Activated CD8-positive, alpha-beta memory T cell treated with anti-CD3 and anti-CD28 coated beads for 4 hours (primary cell): ENCODE measurements at places on chromosomes 3 and 15.

DNA sequence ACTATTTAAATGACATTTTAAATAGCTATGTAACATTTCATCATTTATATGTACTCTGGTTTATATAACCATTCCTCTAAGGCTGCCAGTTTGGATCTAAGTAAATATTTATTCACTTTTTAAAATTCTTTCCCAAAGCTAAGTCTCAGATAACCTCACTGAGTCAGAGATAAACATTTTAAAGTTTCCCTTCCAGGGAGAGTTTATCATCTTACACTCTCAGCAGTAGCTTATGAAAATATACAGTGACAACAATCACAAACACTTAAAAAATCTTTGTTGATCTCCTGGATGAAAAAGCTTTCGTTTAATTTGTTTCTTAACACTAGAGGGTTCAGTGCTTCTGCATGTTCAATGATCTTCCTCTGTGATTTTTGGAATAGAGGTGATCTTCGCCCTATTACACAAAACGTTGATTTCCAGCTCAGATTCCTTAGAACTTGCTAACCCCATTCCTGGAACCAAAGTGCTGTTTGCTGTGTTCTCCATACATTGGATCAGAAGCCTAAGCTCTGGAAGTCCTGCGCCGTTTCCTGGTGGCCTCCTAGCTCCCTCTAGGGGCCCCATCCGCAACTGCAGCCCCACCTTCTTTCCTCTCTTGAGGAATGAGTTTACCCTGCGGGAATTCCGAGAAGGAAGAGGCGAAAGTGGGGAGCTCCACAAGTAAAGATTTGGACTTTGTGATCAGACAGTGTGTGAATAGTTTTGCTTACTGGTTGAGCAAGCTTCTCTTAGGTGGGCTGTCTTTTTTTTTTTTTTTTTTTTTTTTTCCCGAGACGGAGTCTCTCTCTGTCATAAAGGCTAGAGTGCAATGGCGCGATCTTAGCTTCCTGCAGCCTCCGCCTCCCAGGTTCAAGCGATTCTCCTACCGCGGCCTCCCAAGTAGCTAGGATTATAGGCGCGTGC, 29.3 kb upstream of the SACM1L start:
- DNase-seq, result no peak

DNA sequence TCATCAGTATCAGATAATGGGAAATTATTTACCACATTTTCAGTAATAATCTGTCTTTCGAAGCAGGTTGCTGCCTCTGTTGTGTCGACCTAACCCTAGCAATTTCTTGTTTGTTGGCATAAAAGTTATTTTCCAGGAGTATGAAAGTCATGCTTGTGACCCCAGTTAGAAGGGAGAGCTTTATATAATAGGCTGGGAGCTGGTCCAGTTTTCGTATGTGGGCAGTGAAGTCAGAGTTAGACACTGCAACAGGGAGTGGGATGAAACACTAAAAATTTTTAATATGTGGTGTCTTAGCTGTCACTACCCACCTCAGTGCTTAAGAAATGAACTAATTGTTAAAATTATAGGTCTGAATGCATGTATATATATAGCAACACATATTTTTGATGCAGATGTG, 348.5 kb downstream of the FEZF2 start:
- no peak for DNase-seq

- DNase-seq, result no peak
These were observed 157.7 kb upstream of the TGFBR2 start for GRCh38 chr3:30448450-30449289.

- no peak for DNase-seq
These were observed 116.5 kb upstream of the FGF7 start for GRCh38 chr15:49306551-49306950.

GRCh38 chr3:187741403-187742350, 3.6 kb downstream of the BCL6 start:
- DNase-seq, result no peak

DNA sequence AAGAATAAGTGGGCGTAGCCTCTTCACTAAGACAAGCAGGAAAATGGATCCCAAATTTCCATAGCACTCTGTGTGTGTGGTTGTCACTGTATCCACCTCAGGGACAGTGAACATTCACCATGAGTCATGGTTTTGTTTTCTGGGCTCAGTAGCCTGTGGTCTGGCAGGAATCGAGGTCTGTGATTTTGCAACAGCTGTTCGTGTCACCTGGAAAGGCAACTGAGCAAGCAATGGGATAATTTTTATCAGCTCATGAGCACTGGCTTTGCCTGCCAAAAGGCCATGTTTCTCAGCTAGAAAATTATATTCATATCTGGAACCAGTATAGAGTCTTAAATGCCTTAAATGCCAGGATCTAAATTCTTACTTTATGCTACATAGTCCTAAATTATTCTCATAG, 60.9 kb downstream of the STRIT1 start:
- DNase-seq, result no peak

GRCh38 chr3:45677033-45677446, 12.2 kb upstream of the SACM1L start:
- peak; percentile 13 for DNase-seq

DNA sequence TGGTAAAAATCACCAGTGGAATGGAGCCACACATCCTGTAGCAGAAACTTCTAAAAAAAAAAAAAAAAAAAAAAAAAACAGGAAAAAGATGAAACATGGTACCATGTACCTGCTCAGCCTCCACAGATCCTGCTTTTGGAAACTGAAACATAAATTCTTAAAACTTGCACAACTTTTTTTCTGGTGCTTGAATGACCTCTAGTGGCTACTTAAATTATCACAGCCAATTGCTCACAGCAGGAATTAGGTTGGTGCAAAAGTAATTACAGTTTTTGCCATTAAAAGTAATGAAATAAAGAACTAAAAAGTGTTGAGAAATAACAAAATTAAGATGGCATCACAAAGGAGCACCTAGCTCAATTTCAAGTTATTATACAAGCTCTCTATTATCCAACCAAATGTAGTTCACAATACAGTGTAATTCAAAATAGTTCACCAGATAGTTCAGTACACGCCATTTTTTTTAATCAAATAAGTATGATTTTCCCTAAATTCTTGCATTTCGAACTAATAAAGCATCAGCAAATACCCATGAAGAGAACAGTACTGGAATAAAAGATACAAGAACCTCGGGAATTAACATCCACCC, 80.6 kb downstream of the ULK4 start:
- DNase-seq, result no peak

DNA sequence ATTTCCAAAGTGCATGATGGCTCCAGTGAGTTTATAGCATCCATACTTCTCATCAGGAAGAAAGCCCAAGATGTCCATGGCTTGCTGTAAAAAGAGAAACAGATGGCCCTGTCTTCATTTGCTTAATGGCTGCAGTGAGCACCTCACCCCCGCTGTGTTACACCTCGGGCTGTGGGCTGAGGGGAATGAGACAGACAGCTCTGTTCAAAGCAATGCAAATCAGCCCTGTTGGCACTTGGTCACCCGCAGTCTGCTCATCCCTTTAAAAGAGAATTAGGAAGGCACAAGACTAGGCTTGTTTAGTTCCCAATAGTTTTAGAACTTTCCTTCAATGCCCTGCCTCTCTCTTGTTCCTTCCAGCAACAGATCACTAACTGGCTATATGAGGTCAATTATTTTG, 25.2 kb downstream of the MYH15 start:
- no peak for DNase-seq

DNA sequence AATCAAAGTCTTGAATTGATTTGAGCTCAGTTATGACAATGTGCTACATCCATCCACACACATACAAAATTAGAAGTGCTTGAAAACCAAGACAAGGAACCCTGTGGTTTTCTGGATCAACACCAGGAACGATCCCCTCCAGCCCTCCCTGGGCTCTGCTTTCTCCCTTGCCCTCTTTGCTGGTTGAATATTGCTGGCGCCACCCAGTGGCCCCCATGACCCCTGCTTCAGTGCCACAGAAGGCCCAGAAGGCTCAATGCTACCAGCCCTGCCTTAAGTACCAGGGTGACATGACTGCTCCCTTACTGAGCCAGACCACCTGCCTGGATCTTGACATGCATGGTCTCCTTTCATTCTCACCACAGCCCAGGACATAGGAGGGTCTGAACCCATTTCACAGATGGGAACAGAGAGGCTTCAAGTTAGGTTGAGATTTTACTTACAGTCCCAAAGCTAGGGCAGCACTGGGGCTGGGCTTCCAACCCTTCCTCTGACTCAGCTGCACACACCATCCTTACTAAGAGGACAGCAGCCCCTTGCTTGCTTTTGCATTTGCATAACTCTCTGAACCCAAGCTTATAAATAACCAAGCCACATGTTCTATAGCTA, 15.0 kb downstream of the IL12A start:
- no peak for DNase-seq

DNA sequence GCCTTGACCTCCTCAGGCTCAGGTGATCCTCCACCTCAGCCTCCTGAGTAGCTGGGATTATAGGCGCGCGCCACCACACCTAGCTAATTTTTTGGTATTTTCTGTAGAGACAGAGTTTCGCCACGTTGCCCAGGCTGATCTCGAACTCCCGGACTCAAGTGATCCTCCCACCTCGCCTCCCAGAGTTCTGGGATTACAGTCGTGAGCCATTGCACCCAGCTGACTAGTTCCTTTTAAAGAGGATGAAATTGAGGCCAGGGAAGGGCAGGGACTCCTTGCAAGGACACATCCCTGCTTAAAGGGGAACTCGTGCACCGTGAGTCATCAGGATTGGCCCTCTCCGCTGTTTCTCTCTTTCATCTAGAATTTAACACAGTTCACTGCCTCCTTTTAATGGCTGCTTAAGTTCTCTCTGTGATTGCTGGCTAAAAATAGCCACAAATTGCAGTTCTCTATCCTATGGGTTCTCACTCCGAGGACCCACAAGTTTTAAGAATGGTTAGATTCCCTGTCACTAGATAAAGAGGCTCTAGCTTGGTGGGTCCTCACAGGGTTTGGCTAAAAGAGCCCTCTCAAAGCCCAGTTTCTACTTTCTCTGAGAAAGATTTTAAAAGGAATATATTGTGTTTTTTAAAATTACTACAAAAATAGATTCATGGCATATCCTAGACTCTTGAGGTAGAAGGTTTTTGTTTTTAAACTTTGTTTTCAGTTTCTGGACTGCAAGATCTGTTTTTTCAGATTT, 1.4 kb downstream of the CRTAP start:
- DNase-seq, result no peak

DNA sequence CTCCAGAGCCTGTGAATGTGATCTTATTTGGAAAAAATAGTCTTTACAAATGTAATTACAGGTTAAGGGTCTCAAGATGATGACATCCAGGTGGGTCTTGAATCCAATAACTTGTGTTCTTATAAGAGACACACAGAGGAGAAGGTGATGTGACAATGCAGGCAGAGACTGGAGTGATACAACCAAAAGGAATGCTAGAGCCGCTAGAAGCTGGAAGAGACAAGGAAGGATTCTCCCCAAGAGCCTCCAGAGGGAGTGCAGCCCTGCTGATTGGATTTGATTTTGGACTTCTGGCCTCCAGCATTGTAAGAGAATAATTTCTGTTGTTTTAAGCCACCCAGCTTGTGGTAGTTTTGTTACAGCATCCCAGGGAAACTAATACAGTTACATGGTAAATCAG, 9.7 kb downstream of the MYH15 start:
- DNase-seq, result no peak

DNA sequence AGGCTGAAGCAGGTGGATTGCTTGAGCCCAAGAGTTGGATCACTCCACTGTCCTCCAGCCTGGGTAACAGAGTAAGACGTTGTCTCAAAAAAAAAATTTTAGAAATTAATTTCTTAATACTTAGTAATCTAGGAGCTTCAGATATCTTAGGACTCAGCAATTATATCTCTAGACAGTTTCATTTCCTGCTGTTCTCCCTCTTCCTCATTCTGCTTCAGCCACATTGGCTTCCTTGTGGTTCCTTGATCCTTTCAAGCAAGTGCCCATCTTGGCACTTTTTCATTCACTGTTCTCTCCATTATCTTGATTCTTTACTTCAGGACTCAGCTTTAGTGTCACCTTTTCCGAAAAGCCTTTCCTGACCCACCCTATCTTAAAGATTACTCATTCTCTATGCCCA, 22.5 kb downstream of the TMEM202 start:
- no peak for DNase-seq

DNA sequence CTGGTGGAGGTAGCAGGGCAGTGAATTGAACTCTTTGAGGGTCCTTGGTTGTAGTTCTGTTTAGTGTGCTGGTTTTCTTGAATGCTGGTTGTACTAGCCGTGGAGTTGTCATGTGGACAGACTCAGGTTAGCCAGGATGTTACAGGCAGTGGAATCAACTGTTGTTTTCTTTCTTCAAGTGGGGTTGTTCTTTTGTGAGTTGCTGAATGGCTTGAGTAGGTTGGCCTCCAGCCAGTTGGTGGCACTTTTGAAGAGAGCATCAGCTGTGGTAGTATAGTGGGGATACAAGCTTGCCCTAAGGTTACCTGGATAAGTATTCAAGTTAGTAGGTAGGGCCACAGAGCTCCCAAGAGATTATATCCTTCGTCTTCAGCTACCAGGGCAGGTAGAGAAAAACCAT, 31.8 kb upstream of the RARB start:
- no peak for DNase-seq

- DNase-seq, result no peak
These were observed 88.9 kb upstream of the CCNL1 start for GRCh38 chr3:157248590-157249422.

GRCh38 chr3:138862924-138863775, 28.4 kb upstream of the PIK3CB start:
- no peak for DNase-seq

- DNase-seq, result peak; percentile 19
These were observed at the start of gene ACTRT3 for GRCh38 chr3:169769287-169770181. Gene ACTRT3, minus strand, starts transcription at chr3:169769561. Its CDS starts 41 bp downstream, at chr3:169769520.

- no peak for DNase-seq
These were observed 44.7 kb downstream of the GTPBP8 start for GRCh38 chr3:113035387-113035982.

- peak; percentile 58 for DNase-seq
These were observed 365.5 kb downstream of the SHQ1 start for GRCh38 chr3:72482589-72483321.

GRCh38 chr3:126288314-126288713, 68.9 kb downstream of the KLF15 start:
- no peak for DNase-seq

DNA sequence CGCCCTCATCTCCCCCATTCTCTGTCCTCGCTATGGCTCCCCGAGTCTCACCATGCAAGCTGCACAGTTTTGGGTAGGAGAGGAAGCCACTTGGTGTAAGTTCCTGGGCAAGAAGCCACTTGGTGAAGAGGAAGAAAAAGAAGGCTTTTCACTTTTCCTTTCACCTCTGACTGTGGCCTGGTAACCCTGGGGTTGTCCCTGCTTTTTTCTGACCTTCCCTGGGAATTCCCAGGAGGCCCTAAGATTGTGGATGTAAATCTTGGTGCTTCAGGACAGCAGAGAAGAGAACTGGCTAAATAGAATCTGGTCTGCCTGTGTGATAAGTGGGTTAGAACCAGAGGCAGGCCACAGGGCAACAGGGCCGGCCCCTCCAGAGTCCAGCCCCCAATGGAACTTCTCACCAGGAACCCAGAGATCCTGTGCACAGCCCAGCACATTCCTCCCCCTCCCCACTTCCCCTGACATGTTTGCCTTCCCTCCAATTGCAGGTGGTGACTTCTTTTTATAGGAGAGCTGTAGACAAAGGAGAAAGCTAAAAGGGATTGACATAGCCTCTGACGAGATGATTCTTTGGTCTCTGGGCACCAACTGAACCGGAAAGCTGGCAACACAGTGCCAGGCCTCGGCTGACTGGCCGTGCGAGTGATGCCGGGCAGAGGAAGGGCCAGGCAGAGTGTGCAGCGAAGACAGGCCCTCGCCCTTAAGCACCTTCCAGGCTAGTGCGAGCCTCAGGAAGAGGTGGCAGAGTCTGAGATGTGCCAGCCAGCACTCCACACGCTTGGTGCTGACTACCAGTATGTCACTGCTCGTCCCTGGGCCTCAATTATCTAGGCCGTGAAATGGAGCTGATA, 19.4 kb upstream of the SKOR1 start:
- DNase-seq, result no peak

GRCh38 chr3:63521657-63522056, 130.8 kb upstream of the SNTN start:
- no peak for DNase-seq
